ENCODE measurements at places on chromosomes 12 and 14.

DNA sequence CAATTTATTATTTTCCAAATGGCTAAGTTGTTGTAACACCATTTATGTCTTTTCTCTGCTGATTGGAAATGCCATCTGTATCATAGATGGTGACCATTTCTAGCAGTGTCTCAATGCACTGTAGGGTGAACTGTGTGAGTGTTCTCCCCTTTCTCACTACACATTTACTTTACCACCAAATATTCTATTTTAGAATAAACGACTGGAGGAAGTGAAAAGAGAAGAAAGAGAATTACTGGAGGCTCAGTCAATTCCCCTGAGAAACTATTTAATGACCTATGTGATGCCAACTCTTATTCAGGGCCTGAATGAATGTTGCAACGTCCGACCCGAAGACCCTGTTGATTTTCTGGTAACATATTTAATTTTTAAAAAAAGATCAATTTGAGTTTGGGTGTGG lies 15.5 kb upstream of the PAPOLA start:
- DNase-seq = no peak

GRCh38 chr12:80802652-80803400 lies 86.1 kb downstream of the MYF5 start:
- no peak for DNase-seq

DNA sequence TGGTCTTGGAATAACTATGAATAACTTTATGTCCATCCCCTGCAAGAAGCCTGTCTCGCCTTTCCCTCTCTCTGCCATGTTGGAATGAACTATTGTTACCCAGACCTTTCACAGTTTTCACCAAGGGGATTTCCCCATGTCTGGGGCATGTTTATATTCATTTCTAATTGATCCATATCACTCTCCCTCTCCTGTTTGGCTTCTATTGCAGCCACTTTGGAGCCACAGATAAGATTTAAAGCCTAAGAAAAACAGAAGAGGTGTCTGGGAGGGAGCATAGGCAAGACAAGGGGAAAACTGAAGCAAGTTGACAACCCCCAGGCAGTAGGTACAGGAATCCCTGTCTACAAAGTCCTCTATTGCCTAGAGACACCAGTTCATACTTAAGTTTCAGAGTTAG lies 41.0 kb upstream of the FOXJ2 start:
- DNase-seq = no peak

DNA sequence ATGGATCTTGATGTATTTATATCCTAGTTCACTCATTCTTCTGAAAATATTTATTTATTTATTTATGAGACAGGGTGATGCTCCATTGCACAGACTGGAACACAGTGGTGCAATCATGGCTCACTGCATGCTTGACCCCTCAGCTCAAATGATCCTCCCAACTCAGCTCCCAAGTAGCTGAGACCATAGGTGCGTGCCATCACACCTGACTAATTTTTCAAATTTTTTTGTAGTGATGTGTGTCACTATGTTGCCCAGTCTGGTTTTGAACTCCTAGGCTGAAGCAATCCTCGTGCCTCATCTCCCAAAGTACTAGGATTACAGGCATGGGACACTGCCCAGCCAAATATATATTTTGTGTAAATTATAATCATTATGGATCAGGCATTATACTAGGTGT lies 595.6 kb upstream of the ATP2B1 start:
- DNase-seq = no peak

GRCh38 chr14:21059842-21060613 lies 2.4 kb downstream of the RNASE8 start:
- no peak for DNase-seq

All from NCI-H2107 (cell line).